Hypothalamus (tissue), 51 donors: ENCODE measurements at places on chromosomes 2 and 18.

GRCh38 chr2:118909191-118909590, 32.8 kb upstream of the MARCO start:
- no peak for DNase-seq

GRCh38 chr2:65997961-65998360, 437.0 kb upstream of the MEIS1 start:
- DNase-seq = no peak

DNA sequence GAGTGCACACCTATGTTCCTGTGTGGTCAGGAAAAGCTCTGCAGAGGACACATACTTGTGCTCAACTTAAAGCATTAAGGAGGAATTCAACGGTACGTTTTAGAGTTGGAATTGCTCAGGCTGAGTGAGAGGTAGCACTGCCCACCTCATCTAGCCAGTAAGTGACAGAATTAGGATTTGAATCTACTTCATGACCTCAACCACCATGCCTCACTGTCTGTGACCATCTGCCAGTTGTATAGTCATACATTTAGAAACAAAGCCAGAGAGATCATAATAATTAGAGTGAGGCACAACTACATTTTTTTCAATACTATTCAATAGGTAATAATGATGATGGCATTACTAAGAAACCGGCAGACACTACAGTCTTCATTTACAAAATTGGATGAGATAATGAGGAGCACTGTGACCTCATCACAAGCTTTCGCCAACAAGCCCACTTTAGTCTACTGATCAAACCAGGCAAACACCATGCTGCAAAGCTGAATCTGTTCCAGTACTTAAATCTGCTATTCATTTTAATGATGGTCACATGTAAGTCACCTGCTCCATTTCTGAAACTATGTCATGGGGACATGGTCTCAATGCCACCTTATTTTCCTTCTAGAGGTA, 1018.4 kb downstream of the TMEM182 start:
- no peak for DNase-seq

GRCh38 chr2:135817951-135818350, 19.0 kb downstream of the LCT start:
- DNase-seq = no peak

DNA sequence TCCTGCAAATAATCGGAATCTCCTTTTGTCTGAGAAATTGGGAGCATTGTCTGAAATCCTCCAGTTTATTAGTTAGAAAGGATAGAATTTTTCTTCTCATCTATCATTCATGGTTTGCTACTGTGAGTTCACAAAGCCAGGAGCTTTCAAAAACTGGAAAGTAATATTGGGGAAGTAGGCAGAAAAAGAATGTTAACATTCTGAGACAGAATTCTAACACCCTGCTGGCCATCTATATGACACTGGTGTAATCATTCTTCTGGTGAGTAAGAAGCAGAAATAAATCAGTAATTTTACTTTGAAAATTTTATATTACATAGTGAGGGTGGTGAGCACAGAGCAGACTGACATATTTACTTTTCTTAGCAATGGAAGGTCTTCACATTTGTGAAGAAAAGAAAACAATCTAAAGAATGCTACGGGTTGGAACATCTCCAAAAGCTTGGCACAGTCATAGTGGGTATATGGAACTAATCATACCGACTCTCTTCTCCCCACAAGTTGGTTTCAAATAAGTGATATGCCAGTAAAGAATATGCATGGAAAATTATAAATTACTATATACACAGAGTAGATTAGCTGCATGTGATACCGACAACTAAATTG, 344.9 kb downstream of the LPIN1 start:
- no peak for DNase-seq

- no peak for DNase-seq
Measured at GRCh38 chr2:52117299-52117698, 1085.4 kb upstream of the NRXN1 start.

GRCh38 chr2:188415754-188416083, 124.0 kb downstream of the GULP1 start:
- DNase-seq = no peak

GRCh38 chr2:8577573-8577972, 104.3 kb upstream of the ID2 start:
- DNase-seq = no peak

- DNase-seq = no peak
Measured at GRCh38 chr18:48662011-48662661, 123.3 kb downstream of the CTIF start.

DNA sequence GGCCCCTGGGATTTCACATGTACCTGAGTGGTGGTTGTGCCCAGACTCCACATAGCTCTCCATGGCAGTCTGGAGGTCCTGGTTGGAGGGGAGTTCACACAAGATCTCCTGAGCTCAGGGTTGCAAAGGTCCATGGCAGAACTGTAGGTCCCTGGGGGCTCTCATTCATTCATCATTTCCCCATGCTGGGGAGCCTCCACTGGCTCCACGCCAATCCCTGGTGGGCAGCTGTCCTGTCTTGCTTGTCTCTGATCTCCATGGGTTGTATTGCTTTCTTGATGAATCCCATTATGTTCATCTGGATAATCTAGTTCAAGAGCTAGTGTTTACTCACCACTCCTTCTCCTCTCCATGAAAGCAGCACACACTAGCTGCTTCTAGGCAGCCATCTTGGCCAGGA, 42.4 kb downstream of the ZSWIM2 start:
- no peak for DNase-seq

GRCh38 chr2:224861266-224861665, 145.1 kb upstream of the CCDC195 start:
- DNase-seq = no peak

GRCh38 chr2:180933332-180933731, 47.1 kb upstream of the UBE2E3 start:
- DNase-seq = no peak

- no peak for DNase-seq
Measured at GRCh38 chr2:214088536-214088935, 322.3 kb upstream of the VWC2L start.
